ENCODE measurements at places on chromosomes 3 and 15. TPM values are rescaled to one million over a fixed set of nuclear protein-coding genes. Genes with fewer than 3 reads are reported as not detected.

FEZF2 gene
- not detected for polyA plus RNA-seq

CCDC33 gene
- polyA plus RNA-seq: not detected

RLBP1 gene
- 0.12 TPM for polyA plus RNA-seq

GRCh38 chr3:11479221-11479620 is 164.5 kb downstream of the VGLL4 start:
- DNase-seq: no peak

GRCh38 chr15:31457161-31457560 is 130.5 kb downstream of the KLF13 start:
- DNase-seq: no peak

DNA sequence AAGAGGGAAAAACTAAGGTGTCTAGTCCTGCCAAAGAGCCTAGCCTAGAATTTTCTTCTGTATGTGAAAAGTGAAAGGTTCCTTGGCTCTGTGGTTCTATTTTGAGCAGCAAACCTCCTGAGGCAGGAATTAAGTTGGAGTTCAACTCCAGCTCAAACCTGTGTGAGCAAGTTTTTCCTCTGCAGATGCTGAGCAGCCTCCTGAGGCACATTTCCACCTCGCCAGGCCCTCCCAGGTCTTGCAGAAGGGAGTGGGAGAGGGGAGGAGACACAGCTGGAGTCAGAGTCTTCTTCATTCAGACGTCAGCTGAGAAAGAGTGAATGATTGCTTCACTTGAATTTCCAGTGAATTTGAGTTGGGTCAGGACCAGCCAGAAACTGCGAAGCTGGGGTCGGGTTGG is 69.5 kb upstream of the ETV5 start:
- no peak for DNase-seq

DNA sequence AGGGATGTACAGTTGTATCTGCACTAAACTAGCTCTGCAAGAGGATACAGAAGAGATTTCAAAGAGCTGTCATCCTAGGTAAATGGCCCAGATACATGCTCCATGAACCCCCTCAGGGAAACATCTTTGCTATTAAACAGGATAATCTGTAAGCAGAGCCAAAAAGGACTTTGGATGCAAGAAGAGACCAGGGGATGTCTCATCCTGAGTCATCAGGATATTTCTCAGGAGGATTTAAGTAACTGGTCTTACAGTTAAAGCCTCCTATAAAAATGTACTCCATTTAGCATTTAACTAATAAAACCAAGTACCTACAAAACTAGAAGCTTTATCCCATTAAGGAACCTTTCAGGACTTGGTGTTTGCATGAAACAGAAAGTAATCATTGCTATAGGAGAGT is 48.2 kb upstream of the PHLDB2 start:
- no peak for DNase-seq

GRCh38 chr15:63827113-63827512 is 6.6 kb downstream of the HERC1 start:
- DNase-seq: no peak

GRCh38 chr15:101129851-101130380 is 121.9 kb downstream of the CHSY1 start:
- DNase-seq: no peak

DNA sequence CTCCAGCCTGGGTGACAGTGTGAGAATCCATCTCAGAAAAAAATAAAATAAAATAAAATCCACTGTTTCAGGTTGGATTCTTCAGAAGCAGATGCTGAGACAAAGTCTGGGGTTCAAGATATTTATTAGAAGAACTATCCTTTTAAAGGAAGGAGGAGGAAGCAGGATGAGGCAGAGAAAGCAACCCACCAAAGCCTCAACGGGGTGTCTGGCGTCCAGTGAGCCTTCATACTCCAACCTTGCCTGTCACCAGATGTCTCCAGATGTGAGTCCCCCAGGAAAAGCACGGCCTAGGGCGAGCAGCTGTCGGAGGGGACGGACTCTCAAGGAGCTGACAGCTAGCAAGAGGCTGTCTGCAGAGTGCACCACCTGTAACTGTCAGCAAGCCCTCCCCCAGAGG is 37.3 kb downstream of the MB21D2 start:
- no peak for DNase-seq

DNA sequence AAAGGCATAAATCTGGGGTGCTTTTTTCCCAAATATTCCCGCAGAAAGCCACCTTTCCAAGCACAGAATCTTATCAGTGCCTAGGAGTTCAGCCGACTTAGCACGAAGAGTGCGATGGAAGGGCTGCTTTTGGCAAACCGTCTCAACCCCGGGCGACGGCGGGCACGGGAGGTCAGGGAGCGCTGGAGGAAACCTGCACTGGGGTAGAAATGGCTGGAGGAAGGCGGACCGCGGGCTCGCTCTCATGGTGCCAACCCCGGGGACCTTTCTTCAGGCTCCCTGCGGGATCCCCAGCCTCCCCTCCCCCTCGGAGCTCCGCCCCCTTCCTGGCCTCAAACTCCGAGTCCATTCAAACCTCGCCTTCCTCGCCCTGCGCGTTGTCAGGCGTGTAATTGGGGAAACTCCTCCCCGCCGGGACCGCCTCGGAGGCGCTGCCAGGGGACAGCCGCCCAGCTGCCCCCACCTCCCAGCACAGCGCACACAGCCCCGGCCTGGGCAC is at the start of gene GABRG3:
Gene GABRG3, plus strand, starts transcription at position 470 of the 499 bp plus-strand sequence.
- no peak for DNase-seq

DNA sequence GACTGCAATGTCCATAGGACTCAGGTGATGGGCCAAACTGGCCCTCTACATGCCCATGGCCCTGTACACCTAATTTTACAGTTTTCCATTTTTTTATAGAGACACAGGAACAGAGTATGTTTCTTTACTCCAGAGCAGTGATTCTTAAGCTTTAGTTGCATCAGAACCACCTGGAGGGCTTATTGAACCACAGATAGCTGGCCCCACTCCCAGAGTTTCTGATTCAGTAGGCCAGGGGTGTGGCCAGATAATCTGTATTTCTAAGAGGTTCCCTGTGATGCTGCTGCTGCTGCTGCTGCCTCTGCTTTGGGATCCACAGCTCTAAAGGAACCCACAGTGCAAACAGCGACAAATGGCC is 5.1 kb downstream of the RBP1 start:
- DNase-seq: no peak

GRCh38 chr3:66489581-66489980 is 11.2 kb downstream of the LRIG1 start:
- DNase-seq: no peak

DNA sequence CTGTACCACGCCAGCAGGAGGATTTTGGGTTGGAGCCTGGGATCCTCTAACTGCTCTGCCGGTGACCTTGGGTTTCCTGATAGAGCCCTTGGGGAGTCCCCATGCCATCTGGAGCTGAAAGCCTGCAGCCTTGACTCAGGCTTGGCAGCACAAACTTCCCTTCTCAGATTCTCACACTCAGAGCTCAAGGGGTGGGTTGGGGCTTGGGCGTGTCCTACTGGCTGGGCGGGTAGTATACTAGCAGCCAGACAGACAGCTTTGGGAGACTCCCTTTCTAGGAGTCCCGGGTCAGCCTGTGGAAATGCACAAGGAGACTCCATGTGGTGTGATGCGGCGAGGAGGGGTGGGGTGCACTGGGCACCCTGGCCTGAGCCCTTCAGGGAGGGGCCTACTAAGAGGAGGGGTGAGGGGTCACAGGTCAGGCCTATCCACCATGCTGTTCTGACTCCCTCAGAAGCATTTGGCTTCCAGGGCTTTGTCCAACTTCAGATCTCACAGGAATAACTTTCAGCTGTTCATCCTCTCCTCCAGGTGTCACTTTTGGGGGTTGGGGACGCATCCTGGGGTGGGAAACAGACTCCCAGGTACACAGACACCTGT is 21.6 kb upstream of the PLXNA1 start:
- DNase-seq: peak; percentile 52
